ENCODE measurements at places on chromosomes 3 and 15. TPM values are rescaled to one million over a fixed set of nuclear protein-coding genes. Genes with fewer than 3 reads are reported as not detected.

DNA sequence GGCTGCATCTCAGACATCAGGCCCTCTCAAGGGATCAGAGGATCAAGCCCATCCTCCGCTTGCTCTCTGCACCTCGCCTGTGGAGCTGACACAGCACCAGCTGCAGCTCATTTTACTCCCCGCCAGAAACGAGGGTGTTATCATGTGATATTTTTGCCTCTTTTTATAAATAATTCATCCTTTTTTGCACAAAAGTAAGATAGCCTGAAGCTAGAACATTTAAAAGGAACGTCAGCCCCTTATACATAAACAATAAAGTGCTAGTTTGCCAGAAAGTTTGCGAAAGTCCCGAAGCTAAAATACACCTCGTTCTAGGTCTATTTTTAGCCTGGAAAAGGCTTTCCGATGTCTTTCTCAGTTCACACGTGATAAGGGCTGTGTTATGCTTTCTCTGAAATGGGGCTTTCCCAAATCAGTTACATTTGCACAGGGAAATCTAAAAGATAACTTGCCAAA lies 9.6 kb upstream of the FAM174B start:
- DNase-seq = no peak

DNA sequence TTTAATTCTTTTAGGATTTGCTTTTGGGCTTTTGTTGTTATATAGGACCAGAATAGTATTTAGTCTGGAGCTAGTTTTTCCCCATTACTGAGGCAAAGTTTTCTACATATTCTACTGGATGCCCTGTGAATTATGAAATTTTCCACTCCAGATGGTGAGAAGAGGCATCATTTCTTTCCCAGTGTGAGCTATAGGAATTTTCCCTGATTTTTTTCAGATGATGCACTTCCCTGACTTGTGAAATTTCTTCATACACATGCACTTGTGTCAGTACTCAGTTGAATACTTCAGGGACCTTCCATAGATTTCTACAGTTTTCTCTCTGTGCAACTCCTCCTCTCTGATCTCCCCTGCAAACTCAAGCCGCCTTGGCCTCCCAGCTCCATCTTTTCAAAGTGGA lies 73.7 kb upstream of the SLCO2A1 start:
- no peak for DNase-seq

DNA sequence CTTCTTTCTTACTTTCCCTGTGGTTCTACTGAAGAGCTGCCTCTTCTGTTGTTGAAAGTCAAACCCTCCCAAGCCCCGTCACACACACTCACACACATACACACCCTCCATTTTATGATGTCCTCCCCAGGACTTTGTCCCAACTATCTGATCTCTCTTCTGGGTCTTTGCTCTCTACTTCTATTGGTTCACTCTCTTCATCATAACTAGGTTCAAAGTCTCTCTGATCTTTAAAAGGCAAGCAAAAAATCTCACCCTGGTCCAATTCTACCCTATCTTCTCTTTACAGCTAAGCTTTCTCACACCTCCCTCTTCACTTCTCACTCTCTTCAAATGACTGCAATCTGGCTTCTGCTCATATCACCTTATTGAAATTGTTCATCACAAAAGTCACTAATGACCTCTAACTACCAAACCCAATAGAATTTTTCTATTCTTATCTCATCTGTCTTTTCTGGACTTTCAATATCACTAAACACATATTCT lies 34.8 kb downstream of the LRRFIP2 start:
- DNase-seq = no peak

GRCh38 chr3:122151480-122151879 lies 32.0 kb upstream of the CASR start:
- no peak for DNase-seq

DNA sequence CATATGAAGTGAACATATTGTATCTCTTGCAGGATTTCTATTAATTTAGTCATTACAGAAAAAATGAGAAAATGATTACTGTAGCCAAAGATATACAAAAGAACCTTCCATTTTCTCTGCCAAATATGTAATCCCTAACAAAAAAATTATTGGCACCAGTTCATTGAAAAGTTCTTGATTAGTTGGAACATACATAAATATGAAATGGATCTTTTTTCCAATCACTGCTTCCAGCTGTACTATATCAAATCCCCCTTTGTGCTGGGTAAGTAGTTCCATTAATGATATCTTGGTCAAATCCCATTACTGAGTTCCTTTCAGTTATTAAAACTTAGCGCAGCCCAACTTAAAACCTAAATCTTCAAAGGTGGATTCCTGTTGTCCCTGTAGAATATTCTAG lies 263.8 kb downstream of the SLC9A9 start:
- DNase-seq = no peak

GRCh38 chr3:194885766-194886165 lies 200.1 kb downstream of the FAM43A start:
- no peak for DNase-seq

DNA sequence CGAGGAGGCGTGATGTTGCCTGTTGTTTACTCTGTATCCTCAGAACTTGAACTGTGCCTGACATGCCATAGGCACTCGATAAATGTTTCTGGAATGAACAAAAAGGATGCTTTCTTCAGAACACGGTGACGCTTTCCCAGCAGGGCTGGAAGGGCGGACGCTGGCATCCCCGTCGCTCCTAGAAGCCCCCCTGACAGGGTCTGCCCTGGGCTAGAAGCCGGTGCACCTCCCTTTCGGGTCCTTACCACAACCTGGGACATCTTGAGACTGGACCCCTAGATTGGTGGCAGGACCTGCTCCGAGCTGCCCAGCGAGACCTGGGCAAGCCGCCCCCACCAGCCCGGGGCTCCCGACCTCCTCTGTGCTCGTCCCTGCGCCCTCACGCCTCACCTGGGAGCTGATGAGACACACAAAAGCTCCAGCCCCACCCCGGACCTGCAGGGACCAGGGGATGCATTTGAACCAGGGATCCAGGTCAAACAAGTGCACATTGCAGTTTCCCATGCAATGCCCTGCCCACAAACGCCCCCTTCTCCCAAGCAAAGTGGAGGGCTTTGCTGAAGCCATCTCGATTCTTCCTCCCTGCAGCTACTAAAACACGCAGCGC lies 131.2 kb upstream of the MEF2A start:
- peak; percentile 28 for DNase-seq

Gene RBMS3
- total RNA-seq = 31.3 TPM

Gene LRRC2
- total RNA-seq = 160 TPM

- DNase-seq = peak; percentile 59
Observed at GRCh38 chr3:124850633-124851032, 36.5 kb downstream of the ITGB5 start.

DNA sequence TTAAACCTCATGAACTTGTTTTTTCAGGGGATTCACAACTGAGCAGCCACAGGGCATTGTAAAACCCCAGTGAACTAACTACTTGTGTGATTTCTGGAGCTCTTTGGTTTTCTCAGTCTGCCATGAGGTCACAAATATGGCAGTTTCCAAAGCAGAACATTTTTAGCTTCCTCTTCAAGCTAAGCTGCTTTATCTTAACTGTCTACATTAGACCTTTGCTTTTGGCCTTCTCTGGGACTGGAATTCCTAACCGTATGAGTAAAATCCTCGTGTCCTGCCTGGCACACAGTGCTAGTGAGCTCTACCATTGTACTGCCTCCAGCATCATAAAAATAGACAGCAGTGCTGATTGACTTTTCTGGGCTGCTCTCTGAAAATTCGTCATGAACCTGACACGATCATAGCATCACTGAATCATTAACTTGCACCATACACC lies 22.1 kb downstream of the CDIN1 start:
- DNase-seq = peak; percentile 53

Gene DALRD3
- 7.5 TPM for total RNA-seq

Measured in psoas muscle (tissue), 8 donors.